Thymus (tissue), 14 donors: ENCODE measurements at places on chromosomes 5 and 9. TPM values are rescaled to one million over a fixed set of nuclear protein-coding genes. Genes with fewer than 3 reads are reported as not detected.

- no peak for DNase-seq
Observed at GRCh38 chr5:58683567-58683966, 100.7 kb downstream of the RAB3C start.

DNA sequence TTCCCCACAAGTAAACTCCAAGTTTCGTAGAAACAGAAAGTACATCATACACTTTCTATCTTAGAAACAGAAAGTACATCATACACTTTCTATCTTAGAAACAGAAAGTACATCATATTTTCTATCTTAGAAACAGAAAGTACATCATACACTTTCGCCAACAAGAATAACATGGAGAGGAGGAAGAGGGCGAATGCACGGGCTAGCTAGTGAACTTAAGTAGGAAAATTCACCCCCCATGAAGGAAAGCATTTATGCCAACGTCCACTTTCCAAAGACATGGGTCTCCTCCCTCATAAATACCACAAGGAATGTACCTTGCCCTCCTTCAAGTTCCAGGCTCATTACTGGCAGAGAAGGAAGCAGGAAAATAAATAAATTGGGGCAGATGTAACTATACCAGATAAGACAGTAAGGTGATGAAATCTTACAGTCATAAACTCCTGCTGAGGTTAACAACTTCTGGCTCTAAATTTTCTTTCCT is 64.7 kb downstream of the FRMD3 start:
- DNase-seq: no peak

DNA sequence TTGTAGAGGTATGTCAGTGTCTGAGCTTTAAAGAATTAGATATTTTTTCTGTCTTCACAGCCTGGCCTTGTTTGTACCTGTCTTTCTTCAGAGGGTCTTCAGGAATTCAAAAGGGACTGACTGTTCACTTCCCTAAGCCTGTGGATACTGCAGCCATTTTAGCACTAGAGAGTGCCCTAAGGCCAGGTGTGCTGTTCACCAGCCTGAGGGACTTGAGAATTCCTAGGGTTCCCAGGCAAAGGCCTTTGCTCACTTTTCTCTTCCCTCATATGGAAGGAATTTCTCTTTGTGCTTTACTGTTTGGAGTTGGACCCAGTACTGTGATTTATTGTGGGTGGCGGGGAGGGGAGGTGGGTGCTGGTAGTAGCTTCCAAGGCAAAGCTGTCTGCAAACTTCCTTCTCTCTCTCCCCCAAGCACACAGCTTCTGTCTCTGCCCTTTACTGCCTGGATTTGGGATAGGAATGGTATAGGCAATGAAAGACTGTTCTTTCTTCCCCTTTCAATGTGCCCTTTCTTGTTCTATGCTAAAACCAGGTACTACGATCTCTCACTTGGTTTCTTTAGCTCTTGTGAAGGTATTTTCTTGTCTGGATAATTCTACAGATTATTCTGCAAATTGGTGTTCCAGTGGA is 9.7 kb upstream of the LRRC70 start:
- no peak for DNase-seq

DNA sequence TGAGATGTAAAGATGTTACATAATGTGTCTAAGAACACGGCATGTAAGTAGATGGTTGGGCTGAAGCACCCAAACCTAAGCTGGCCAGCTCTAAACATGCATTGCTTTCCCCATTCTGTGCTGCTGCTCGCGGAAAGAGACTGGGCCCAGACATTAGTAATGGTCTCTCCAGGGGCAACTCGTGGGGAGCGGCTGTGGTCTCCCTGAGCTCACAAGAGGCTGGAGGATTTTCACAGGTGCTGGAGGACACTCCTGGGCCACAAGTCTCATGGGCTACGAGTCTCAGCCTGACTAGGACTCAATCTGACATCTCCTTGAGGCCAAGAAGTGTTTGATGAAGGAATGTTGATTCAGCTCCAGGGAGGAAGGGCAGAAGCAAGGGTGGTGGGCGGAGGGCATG is 92.7 kb upstream of the PTCH1 start:
- no peak for DNase-seq

GRCh38 chr5:77991084-77991483 is 214.9 kb upstream of the TBCA start:
- DNase-seq: no peak

DNA sequence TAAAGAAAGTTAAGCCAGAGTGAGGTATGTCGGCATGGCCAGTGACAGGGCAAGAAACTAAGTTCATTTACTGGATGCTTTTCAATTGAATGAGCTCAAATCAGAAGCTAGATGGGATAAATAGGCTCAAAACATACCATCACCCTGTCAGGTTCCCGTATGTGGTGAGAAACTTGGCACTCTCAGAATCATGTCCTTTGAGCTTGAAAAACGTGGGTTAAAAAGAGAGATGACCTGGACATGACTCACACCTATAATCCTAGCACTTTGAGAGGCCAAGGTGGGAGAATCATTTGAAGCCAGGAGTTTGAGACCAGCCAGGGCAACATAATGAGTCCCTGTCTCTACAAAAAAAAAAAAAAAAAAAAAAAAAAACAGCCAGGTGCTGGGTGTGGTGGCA is 121.7 kb upstream of the RGMB start:
- no peak for DNase-seq

DNA sequence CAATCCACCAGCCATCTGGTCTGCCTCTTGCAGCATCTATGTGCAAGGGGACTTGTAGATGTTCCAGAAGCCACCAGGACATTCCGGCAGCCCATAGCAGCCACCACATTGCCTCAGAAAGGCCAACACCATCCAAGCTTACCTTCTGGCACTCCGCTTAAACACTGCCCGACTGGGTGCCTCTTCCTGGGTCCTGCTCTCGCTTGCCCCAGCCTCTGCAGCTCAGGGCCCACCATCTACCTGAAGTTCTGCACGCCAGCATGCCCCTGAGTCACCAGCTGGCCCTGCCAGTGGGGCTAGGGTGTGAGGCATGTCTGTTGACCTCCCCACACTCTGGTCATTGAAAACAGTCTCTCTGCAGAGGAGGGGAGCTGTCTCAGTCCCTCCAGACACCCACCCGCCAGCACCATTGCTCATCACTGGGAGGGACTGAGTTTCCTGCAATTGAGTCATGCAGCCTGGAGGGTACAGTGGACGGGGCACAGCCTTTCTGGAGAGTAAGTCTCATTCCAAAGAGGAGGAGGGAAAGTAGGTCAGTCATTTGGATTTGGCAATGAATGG is 16.9 kb upstream of the COL5A1 start:
- DNase-seq: no peak

DNA sequence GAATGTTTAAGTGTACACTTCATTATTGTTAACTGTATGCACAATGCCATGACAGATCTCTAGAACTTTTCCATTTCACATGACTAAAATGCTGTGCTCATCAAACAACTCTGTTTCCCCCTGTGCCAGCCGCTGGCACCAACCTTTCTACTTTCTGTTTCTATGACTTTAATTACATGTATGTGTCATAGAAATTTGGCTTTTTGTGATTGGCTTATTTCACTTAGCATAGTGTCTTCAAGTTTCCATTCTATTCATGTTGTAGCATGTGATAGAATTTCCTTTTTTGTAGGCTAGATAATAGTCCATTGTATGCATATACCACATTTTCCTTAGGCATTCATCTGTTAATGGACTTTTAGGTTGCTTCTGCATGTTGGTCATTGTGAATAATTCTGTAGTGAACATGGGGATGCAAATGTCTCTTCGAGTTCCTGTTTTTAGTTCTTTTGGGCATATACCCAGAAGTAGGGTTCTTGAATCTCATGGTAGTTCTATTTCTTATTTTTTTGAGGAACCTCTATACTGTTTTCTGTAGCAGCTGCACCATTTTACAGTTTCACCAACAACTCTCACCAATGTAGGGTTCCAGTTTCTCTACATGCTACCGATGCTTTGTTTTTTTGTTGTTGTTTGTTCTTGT is 184.4 kb upstream of the DMRT1 start:
- no peak for DNase-seq

GRCh38 chr9:137506702-137507171 is 43.5 kb downstream of the PNPLA7 start:
- no peak for DNase-seq

DNA sequence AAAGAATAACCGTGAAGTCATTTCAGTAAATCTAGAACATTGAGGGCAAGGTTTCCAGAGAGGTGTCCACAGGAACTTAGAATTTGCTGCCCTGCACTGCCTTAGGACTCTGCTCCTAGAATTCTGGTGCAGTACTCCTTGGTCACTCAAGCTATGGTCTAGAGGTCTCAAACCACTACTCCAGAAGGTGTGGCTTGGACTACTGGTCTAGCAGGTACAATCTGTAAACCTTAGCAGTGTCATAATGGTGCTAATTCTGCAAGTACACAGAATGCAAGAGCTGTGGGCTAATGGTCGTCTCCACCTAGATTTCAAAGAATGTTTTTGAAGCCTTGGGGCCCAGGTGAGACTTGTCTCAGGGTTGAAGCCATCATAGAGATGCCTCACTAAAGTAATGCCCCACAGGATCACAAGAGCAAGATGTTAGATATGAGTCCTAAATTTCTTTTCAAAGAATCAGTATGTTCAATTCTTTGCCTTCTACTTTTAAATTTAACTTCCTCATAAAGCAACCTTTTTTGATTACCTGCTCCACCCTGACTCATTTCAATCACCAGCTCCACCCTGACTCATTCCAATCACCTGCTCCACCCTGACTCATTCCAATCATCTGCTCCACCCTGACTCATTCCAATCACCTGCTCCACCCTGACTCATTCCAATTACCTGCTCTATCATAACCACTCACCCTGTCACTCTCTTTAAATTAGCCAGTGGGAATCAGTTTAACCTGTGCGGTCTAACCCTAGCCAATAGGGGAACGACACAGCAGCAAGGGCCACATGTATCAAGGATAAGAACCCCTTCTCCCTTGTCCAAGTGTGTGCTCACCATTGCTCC is 1111.8 kb upstream of the ACO1 start:
- DNase-seq: no peak

DNA sequence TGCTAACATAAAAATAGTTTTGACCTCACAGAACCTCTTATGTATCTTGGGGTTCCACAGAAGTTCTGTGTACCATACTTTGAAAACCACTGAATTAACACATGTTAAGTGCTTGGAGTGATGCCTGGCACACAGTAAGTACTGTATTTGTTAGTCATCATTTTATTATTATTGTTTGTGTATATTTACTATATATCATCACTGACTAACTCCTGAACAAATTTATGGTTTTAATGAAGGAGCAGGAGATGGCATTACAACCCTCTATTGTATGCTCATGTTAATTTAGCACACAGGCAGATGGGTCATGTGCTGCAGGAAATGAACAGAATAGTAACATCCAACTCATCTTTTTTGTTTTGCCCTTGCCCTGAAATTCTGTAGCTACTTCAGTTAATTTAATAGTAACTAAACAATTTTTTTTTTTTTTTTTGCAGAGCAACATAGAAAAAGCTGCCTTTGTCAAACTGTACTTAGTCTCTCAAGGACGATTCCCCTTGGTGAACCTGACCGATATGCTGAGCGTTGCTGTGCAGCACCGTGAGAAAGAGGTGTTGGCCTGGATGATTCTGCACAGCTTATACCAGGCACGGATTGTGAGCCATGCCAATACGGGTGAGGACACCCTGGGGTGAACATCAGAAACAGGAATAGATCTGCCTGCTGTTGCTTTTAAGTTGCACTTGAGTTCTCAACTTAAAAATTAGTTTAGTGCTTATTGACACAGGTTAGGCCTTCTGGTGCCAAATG is 45.4 kb downstream of the HACD4 start:
- DNase-seq: no peak

GRCh38 chr5:54357408-54358058 is 47.2 kb upstream of the ARL15 start:
- DNase-seq: no peak

GRCh38 chr5:132663771-132664695 is 6.1 kb downstream of the IL13 start:
- no peak for DNase-seq

DNA sequence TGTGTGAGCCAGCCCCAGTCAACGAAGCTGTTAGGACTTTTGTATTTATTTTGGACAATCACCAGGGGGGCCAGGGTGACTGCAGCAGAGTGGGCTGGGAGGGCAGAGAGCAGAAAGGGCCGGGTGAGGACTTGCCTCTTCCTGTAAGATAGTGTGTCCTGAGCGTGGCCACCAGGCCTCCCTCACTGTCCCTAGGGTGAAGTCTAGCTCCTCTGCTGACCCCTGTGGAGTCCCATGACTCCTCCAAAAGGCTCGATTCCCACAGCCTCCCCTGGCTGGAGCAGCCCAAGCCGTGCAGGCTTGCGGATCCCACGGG is 147.8 kb downstream of the RXRA start:
- DNase-seq: no peak

DNA sequence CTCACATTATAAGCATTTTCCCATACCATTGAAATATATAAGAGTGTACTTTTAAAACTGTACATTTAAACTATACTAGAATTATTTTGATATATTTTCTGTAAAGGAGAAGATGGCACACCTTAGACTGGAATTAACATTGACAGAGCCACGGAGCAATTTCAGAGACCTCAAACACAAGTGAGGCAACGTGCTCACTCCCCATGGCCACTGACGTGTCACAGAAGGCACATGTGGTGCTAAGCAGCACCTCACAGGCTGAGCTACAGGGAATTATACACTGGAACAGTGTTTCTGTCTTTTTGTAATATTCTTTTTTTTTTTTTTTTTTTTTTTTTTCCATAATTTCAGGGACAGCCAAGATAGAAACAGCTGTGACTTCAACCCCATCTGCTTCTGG is 66.5 kb downstream of the NUP214 start:
- no peak for DNase-seq

GRCh38 chr9:88464851-88465250 is 70.1 kb upstream of the NXNL2 start:
- DNase-seq: no peak

- DNase-seq: no peak
Observed at GRCh38 chr5:142597546-142598337, 88.1 kb downstream of the FGF1 start.

DNA sequence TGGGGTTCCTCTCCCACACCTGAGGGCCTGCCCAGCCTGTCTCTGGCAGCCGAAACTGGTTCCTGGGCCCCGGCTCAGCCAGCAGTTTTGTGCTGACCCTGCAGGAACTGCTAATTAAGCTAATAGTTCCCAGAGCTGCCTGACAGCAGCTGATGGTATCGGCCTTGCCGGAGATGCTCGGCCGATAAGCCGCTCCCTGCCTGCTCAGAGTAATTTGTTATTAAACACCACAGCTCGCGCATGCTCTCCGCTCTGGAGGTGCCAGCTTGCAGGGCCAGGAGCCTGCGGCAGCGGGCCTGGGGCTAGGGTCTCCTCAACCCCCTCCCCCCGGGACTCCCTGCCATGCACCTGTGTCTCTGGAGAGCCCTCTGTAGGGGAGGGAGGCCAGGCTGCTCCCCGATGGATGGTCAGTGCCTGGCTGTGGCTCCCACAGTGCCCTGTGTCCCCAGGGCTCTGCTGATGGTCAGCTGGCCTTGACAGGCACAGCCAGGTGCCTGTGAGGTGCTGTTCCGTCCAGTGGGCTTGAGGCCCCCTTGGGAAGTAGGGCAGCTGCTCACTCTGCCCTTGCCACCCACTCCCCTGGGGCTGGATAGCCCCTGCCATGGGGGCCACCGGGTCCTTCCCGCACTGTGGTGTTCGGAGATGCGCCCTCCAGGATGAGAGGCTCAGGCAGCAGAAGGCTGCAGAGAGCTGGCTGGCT is 41.7 kb downstream of the RXRA start:
- no peak for DNase-seq

The FUT7 gene
- total RNA-seq: 0.99 TPM

The IRX2 gene
- total RNA-seq: 0.38 TPM

The RELL2 gene
- 10.0 TPM for total RNA-seq

The TMEM215 gene
- not detected for total RNA-seq

The CCDC112 gene
- 7.2 TPM for total RNA-seq

The SLC34A3 gene
- not detected for total RNA-seq

The MLANA gene
- not detected for total RNA-seq

The IFNA13 gene
- not detected for total RNA-seq

The NEUROG1 gene
- total RNA-seq: 0.14 TPM

The SLC36A1 gene
- 7.2 TPM for total RNA-seq

The TJP2 gene
- 31.5 TPM for total RNA-seq
